Right forelimb (tissue), 1 donor: ENCODE measurements at places on chromosomes 13 and 19.

GRCh38 chr13:23673354-23673753 lies 103.1 kb downstream of the TNFRSF19 start:
- DNase-seq = no peak

- DNase-seq = no peak
Observed at GRCh38 chr13:96093296-96094006, 3.5 kb downstream of the HS6ST3 start.

DNA sequence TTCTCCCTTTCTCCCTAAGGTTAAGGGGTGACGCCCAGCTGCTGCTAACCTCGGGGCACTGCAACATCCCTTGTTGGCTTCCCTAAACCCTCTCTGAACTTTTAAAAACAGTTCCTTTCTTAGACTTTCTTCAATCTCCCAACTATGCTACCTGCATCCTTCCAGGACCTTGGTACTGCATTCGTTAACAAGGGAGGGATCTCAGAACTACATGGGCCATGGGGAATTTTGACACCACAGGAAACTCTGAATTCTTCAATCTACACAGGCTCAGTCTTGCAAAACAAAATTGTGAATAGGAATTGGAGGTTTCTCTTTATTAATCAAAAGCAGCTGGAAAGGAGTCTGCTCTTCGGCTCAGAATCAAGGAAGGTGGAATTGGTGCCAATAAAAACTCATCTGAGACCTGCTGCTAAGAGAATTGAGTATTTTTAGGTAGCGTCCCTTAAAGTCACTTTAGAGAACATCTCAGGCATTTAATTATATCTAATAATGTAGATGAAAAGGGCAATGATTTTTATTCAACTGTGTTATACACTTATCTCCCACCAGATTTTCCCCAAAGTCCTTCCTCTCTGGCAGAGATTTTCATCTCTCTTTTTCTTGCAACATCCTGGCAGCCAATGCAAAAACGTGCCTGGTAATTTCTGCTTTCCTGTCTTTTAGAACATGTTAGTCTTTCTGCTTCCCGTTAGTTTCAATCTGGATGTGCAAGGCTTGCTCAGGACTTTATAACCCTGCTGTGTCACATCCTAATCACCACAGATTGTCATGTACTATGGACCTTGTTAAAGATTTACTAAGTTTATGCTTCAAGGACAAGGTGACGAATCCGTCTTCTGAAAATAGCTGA lies 69.1 kb upstream of the SLC15A1 start:
- no peak for DNase-seq

DNA sequence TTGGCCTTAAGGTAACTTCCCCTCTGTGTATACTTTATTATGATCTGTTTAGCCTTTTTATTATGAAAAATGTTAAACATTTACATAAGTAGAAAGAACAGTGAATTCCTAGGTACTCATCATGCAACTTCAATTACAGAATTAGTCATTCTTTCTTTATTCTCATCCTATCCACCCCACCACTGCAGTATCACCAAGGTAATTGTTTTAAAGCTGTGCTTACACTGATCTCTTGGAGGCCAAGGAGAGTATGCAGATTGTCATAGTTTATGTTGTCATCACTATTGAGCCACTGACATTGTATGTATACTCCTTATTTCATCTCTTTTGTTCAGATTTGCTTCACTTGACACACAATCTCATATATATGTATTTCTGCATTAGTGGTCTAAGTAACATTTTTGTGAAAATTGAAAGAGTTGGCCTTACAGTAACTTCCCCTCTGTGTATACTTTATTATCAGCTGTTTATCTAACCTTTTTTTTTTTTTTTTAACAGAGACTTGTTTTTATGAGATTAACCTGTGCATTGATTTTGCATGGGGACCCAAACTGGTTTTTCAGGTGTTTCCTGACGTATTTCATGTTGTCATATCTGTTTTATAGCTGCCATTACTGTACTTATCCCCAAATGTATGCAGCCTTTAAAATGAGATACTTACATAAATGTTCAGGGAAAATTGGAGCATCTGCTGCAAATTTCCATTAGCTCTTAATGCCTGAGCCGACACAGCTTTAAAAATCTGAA lies 4.5 kb downstream of the ZNF507 start:
- DNase-seq = no peak

DNA sequence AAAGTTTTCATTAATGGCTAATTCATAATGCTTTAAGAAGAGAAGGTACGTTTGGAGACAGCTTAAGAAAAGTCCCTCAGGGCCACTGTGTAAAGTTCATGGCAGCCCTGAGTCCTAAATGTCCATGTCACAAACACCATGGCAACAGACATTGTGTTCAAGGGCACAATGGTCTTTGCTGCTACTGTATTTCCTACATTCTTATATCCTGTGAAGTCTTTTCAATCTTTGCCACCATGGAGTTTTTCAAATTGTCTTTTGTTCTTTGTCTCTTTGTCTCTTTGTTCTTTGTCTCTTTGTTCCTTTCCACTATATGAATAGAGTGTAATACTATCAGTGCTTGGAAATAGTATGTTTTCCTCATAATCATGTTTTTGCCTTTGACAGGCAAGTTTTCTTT lies 178.8 kb downstream of the VWA8 start:
- no peak for DNase-seq

- no peak for DNase-seq
Observed at GRCh38 chr13:51619614-51620013, 35.4 kb downstream of the WDFY2 start.

DNA sequence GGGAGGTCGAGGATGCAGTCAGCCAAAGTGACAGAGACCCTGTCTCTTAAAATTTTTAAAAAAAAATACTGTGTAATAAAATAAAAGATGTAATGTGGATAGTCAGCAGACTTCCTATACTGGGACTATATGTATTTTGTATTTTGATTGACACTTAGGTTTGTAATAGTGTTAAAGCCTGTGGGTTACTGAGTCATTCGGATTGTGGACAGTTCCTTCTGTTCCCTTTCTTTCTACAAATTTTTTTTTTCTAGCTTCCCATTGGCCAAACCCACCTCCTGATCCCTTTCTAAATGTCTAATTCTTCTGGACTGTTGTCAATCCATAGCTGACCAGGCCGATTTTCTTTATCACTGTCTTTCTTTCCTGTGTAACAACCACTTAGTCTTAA lies 108.0 kb downstream of the DNAJC3 start:
- no peak for DNase-seq

- DNase-seq = no peak
Observed at GRCh38 chr19:47802521-47803043, 1.8 kb downstream of the TPRX1 start.

- no peak for DNase-seq
Observed at GRCh38 chr13:92941167-92941566, 285.4 kb upstream of the GPC6 start.

- no peak for DNase-seq
Observed at GRCh38 chr13:109694972-109695371, 91.4 kb downstream of the IRS2 start.

- no peak for DNase-seq
Observed at GRCh38 chr19:14408491-14409145, 10.5 kb downstream of the DDX39A start.

DNA sequence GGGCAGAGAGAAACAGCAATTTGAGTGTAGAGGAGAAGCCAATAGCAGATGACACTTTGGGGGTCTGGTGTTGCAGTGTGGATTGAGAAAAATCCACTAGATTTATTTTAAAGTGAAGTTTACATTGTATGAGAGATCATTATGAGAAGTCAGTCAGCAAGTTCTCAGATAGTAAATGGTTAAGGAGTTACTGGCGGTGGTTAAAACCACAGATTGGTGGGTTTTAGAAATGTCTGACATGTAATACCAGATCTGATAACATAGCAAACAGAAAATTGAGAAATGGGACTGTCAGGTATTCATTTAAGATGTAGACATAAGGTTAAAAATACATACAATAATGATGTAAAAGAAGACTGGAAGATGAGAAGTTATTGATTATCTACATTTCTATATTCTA lies 7.2 kb downstream of the ABHD13 start:
- DNase-seq = no peak

DNA sequence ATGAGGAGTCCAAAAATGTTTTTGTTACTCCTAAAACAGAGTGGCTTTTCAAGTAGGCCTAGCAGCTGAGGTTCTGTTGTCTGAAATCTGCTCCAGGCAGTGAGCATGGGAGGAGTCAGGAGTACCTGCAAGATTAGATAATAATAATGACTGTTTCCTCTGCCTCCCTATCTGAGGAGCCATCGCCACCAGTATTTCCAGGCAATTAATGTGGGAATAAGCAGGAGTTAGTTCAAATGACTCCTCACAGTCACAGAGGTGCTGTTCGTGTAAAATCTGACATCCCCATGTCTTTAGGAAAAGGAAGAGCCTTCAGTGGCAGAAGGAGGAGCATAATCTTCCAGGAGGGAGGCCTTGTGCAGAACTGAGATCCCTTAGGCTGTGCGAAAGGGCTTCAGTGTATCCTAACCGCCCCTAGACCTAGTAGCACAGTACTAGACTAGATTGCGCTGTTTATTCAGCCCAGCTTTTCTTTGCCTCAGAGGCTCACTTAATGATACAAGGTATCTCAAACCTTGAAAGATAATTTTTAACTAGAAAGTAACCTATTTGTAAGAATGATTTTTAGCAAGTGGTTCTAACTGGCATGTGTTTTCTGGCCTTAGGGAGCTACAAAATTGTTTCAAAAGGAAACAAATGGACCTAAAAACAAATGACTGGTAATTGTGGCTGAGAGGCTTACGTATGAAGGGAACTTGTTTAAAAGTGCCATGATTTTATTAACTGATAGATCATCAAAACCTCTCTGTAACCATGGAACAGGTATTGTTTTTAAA lies 49.0 kb downstream of the FREM2 start:
- no peak for DNase-seq

DNA sequence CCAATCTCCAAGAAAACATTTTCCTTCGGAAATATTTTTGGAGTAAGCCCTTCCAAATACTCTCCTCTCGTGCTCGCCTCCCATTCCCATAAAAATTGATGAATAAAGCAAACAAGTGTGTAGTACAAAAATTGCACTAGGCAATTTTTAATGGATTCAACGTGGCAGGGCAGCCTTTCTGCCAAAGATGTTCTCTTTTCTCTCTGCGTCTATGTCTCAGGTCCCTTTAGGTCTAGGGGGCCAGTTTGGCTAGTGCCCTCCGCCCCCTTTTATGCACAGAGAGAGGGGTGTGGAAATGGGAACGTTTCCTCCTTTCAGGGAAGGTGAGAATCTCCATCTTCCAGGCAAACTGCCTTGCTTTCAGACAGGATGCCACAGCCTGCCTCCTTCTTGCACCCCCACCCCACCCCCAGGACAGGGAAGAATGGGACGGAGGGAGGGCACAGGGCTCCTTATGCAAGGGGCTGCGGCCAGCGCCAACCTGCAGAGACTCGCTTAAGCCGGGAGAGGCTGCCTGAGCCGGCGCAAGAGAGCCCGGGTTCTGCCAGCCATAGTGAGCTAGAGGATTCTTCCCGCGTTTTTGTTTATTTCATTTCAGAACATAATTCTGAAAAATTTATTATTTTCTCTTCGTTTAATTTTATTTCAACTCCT lies 2.7 kb upstream of the ZIC2 start:
- DNase-seq = peak; percentile 44

DNA sequence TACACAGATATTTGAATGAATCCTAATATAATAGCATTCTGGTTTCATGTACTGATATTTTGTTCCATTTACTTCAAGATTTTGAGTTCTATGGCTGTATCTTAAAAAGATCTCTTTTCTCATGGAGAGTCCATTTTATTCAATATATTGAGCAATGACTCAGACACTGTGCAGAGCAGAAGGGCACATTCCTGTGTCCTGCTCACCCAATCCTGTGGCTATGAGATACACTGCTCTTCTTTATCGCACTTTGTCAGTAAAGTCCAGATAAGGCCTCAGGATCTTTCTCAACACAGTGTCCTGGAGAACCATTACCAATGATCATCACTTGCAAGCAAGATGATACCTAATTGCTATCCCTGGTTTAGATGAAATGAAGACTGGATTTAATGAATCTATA lies 155.0 kb downstream of the CYSLTR2 start:
- DNase-seq = no peak

GRCh38 chr13:114118511-114119123 lies 13.8 kb downstream of the RASA3 start:
- no peak for DNase-seq

- DNase-seq = no peak
Observed at GRCh38 chr13:21047591-21048282, 13.6 kb downstream of the LATS2 start.

DNA sequence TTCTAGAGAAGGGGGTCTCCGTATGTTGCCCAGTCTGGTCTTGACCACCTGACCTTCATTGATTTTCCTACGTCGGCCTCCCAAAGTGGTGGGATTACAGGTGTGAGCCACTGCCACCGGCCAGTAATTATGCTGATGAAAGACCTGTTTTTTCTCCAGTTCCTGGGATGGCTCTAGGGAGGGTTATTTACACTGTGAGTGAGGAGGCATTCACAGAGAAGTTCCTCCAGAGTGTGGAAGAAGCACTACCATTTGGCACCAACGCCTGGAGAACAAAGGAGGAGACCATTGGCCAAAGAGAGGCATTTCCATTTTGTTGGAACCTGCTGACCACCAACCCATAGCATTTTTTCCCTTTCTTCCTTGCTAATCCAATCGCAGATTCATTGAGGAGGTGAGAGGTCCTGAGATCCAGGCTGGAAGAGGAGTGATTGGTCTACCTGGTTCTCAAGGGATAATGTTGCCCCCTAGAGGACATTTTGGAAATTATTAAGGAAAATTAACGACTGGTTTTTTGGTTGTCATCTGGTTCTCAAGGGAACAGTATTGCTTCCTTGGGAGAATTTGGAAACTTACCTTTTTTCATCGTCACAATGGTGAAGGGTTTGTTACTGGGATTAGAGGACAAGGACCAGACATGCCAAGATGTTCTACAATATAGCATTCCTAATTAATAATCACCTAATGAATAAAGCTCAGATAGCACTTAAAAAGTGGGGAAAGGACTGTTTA lies 5.5 kb upstream of the SAE1 start:
- no peak for DNase-seq

- no peak for DNase-seq
Observed at GRCh38 chr13:98232456-98232855, 55.4 kb upstream of the RNF113B start.

DNA sequence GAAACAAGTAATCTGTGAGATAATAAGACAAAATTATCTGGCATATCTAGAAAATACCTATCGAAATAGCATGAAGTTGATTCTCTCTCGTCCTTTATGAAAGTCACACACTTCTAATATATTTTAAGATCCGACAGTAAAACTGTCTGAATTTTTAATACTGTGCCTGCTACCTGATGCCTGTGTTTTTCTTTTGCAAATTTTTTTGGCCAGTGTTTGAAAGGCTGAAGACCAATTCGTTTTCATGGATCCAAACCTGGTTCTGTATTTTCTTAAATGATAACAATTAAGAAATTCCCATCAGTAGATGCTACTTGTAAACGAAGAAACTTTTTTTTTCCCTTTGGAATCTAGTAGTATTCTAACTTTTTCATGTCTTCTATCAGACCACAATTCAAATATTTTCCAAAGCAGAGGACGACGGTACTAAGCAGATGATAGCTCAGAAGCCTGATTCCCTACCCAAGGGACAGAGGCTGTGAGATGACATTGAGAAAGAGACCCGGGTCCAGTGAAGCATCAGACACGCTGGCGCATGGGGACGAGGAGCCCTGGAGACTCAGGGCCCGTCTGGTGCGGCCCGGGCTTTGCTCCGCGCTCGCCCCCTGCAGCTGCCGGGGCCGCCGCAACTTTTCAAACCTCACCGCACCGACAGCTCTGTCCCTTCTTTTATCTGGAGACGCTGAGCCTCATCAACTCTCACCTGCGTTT lies 49.5 kb upstream of the PABPC3 start:
- no peak for DNase-seq
